GM04504 (cell line): ENCODE measurements at places on chromosomes 2 and 18.

DNA sequence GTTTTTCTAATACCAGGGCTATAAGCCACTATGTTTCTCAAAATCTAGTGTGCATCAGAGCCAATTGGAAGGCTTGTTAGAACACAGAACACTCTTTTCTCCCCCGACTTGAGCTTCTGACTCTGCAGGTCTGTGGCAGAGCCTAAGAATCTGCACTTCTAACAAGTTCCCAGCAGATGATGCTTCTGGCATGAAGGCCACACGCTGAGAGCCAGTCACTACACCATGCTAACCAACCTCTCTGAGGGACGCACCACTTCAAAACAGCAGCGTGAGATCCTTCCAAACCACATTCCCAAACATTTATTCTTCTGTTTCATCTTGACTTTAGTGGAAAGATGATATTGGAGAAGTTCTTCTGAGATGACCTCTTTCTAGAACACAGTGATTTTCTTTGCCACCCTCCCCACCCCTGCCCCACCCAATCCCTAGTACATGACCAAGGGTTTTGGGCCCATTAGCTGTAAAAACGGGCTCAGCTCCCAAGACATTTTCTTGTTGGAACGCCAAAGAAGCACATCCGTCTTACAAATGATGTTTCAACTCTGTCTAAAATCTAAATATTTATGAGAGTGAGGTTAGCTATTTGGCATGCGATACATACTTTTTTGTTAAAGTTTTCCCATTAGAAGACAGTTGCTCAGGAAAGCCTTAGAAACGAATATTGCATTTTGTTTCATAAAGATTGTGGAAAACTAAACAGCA lies 391.9 kb downstream of the TMEM182 start:
- DNase-seq, result no peak

GRCh38 chr2:199940373-199940772 lies 14.9 kb downstream of the TYW5 start:
- DNase-seq, result no peak

DNA sequence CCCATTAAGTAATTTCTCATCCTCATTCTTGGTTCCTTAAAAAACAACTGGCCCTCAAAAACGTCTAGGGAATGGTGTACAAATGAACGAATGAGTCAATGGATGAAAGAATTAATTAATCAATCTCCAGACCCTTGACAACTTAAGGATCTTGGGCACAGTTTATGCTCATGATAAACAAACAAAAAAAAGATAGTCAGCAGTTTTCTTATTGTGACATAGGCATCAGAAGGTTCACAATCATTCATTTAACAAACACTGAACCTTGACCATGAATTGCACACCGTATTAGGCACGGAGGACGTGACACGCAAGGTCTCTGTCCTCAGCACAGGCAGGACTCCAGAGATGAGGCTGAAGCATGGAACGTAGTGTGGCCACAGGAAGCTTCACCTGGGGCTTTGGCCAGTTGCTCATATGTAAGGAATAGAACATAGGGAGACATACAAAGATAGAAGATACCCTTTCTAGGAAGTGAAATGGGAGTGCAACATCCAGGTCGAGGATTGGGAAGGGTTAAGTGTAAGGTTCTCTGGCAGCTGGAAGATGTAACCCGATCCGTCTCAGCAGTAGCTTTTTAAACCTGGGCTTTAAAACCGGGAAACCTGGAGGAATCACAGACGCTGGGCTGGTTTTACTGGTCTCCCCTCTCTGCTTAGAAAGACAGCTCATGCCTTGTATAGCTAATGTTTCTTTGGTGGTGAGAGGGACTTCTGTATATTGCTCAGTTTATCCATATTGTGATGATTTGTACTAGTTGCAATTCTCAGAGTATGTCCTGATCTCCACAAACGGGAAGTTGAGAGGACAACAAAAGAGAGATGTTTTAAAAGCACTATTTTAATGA lies 8.9 kb upstream of the LTBP1 start:
- no peak for DNase-seq

DNA sequence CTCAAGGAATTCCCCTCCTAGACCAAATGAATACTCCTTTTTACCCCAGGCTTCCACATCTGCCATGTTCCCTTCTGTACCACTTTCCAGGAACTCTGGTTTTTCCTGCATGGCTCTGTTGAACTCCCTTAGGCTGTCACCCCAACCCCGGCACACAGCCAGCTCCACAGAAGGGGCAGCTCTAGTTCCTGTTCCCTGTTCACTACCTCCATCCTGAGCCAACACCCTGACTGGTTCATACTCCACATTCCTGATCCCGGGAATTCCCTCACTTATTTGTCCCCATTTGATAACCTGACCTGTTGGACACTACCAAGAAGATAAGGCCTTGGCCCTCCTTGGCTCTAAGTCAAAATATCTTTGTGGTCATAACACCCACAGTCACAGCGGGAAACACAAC lies 280.9 kb upstream of the RAB6C start:
- DNase-seq, result no peak

DNA sequence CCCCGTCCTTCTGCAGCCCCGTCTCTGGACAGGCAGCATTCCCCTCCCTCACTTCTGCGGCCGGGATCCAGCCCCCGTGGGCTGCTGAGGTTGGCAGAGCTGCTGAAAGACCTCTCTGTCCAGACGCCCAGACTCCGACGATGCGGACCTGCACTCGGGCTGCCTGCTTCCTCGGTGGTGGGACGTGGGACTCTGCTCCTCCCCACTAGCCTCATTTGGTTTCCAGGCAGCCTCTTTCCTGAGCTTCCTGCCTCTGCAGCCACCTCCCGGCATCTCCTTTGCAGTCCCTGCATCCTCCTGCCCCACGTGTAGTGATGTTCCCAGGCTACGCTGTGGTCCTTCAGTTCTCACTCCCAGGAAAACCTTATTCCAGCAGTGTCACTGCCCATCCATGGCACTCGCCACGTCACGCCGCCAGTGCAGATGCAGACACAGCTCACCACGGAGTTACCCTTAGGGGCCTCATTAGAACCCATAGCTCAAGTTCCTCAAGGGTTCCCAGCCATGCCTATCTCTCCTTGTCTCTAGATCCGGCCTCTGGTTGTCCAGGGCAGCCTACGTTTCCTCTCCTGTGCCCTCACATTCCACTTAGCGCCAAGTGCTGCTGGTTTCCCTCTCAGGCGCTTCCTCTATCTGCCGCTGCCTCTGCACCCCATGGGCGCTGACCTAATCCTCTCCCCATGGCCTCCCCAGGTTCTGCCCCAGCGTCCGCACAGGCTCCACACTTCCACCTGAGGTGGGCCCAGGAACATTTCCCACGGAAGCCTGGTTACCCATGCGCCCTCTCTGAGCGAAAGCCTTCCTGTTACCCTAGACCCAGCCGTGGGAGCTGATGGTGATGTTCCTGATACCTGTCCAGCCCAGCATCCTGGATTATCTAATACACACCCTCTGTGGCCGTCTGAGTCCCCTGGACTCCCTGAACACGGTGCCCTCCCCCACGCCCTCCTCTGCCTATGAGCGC lies 318.3 kb upstream of the MYT1L start:
- no peak for DNase-seq

GRCh38 chr2:64393383-64394010 lies 60.5 kb upstream of the LGALSL start:
- no peak for DNase-seq

GRCh38 chr18:44796429-44797428 lies 116.0 kb downstream of the SETBP1 start:
- no peak for DNase-seq

GRCh38 chr2:30162806-30163205 lies 16.0 kb downstream of the YPEL5 start:
- no peak for DNase-seq

DNA sequence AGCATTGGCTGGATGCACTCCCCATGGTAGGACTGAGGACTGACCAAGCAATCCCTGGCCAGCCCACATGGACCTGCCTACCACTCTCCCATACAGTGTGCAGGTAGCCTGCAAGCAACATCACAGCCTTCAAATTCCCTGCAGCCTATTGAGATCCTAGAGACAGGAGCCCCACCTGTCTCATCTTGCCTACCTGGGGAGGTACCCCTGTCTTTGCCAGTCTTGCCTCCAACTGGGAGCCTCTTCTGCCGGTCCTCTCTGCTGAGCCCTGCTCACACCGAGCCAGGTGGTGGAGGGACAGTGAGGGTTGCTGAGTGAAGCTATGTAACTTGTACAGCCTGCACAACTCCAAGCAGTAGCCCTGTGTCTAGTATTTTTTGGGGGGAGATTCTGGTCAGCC lies 29.9 kb downstream of the TTC32 start:
- no peak for DNase-seq

DNA sequence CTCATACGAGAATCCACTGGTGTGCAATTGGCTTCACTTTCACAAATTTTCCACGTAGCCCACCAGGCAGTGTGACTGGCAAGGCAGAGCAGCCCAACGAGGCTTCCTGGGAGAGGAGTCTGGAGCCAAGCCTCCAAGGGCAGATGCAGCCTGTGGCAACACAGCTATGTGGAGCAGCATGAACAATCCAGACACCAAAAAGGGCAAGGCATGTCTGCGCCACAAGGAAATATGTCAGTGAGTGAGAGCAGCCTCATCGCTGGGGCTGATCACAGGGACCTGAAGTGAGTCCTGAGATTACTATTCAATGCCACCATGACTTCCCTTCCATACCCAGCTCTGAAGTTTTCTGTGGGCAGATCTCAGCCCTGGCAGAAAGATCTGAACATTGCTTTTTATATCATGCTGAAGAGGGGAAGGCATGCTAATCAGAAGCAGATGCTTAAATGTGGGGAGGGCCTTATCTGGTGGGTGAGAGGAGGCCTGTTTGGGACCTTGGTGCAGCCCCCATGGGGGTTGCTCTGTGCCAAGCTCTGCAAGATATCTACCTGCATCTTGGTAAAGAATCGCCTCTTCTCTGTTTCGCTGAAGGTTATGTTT lies 40.0 kb upstream of the PUM2 start:
- DNase-seq, result no peak

- DNase-seq, result no peak
Measured at GRCh38 chr2:26346454-26347053, at the start of gene ADGRF3. ADGRF3 (minus strand) TSS chr2:26346789; CDS start chr2:26346234, 555 bp downstream.

- DNase-seq, result no peak
Measured at GRCh38 chr18:52077251-52077983, 262.6 kb upstream of the DCC start.

DNA sequence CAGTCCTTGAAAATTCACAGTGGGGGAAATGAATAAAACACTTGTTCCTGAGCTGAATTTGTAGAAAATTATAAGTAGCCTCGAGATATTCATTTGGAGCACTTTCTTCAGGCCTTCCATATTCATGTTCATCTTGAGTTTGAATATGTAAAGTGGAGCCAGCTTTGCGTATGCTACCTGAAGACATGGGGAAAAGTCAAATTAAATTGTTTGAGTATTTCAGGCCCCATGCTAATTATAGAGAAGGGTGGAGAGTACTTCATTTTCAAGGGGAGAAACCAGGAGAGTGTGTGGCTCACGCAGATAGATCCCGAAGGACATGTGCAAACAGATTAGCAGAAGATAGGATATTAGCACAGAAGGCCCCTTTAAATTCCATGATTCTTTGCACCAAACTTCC lies 7.7 kb downstream of the RPRM start:
- DNase-seq, result no peak

GRCh38 chr2:238029853-238030252 lies 30.9 kb upstream of the SCLY start:
- DNase-seq, result no peak

DNA sequence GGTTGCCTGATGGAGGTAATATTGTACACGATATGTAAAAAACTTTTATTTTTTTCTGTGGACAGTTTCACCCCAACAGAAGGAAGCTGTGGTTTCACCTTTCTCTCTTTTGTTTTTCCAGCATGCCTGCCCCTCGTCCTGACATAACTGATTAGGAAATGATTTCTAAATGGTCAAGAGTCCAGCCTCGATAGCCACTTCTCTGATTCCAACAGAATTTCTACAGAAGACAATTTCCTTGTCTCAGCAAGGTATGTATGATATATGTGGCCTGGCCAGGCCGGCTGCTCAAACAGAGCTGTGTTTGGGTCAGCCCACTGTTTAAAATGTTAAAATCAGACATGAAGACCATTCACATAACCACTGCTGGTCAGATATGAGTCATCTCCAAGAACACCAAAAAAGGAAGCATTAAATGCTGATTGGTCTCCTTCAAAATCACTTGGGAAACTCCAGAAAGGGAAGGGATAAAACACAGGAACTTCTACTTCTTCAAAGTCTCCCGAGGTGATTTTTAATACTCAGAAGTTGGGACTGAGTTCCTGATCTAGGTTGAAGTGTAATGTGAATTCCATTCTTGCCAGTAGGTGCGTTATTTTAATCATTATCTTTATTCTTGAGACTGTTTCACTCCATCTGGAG lies 22.3 kb downstream of the ATP8B1 start:
- peak; percentile 40 for DNase-seq

- no peak for DNase-seq
Measured at GRCh38 chr2:164066095-164066494, 330.3 kb upstream of the FIGN start.

DNA sequence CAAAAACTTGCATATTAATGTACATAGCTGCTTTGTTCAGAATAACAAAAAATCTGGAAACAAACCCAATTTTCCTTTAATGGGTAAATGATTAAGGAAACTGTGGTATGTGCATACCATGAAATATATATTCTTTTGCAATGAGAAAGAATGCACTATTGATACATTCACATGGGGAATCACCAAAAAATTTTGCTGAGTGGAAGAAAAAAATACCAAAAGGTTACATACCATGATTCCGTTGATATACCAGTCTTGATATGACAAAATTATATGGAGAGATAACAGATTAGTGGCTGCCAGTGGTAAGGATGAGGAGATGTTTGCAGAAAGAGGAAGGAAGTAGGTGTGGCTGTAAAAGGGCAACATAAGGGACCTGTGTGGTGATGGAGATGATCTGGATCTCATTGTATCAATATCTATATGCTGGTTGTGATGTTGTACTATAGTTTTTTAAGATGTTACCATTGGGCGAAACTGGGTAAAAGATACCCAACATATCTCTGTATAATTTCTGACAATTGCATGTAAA lies 54.6 kb upstream of the BCL2L11 start:
- DNase-seq, result no peak

GRCh38 chr2:46012618-46013240 lies 284.5 kb upstream of the EPAS1 start:
- no peak for DNase-seq

- DNase-seq, result no peak
Measured at GRCh38 chr2:11574176-11575046, 40.6 kb downstream of the GREB1 start.

GRCh38 chr2:84652431-84652830 lies 136.1 kb downstream of the DNAH6 start:
- no peak for DNase-seq

DNA sequence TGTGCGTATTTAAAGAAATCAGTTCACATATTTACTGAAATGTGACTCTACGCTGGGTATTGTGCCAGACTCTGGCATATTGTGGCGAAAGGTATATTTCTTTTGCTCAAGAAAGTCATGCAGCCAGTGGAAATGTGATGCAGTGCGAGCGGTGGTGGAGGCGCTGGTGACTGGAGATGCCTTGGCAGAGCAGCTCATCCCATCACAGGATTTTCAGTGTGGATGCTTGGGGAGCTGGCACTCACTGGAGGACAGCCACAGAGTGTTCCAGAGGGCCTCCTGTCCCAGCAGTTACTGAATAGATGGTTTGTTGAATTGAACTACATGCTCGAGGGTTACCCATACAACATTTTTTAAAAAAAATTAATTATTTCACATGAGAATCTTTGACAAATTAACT lies 117.6 kb downstream of the ZNF407 start:
- DNase-seq, result no peak

GRCh38 chr18:33750366-33750765 lies 172.3 kb downstream of the ASXL3 start:
- no peak for DNase-seq
